GM23338 (cell line): ENCODE measurements at places on chromosomes 5 and 9. TPM values are rescaled to one million over a fixed set of nuclear protein-coding genes. Genes with fewer than 3 reads are reported as not detected.

DNA sequence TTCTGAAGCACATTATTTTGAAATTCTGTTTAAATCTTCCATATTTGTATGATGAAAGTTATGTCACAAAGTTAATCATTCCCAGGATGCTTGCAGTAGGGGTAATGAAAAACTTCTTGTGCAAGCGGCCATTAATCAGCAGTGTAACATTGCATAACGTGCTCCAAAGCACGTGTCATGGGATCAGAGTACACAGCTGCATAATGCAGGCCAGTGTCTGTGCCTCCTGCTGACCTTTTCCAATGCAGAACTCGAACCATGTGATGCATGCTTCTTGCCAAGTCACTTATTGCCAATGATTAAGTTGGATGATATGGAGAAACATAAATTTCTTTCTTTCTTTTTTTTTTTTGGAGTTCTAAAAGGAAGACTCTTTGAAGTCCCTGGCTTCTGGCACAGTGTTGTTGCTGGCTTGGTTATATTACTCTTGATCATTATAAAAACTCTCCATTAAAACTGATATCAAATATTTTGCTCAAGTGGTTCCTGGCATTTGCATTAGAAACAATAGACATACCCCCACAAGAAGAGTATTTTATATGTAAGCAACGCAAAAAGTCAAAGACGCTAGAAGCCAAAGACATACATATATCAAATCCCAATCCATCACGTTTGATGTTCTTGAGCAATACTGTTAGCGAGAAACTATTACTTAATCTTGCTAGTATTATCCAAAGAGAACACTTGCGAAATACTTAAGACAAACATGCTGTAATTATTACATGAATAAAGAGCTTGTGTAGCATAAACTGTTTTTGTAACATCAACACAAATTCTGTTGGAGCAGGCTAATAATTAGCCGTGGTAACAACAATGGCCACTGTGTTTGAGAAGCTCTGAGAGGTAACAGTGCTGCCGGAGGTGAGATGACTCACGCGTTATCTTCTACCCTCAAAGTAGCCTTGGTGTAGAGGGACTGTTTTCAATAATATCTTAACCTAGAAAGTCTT lies 164.2 kb downstream of the AUH start:
- H3K27ac ChIP-seq, result no peak overlapping the region
- peaks cover 32% of the 10 kb centered on the region for H3K27me3 ChIP-seq
- no peaks in the 10 kb centered on the region; the same call in 1 of the 2 replicates for H3K36me3 ChIP-seq

DNA sequence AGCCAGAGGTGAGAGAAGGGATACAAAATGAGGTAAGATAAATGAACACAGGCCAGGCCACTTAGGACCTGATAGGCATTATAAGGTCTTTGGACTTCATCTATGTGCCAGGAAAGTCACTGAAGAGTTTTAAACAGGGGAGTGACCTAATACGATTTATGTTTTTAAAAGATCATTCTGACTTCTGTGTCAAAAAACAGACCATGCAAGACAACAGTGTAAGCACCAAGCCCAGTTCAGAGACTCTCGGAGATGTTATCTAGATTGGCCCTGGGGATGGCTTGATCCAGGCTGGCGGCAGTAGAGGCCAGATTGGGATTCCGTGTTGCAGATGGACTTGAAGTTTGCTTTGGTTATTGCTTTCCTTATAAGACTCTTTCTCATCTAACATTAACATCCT lies 43.0 kb upstream of the DPYSL3 start:
- H3K36me3 ChIP-seq, result no peaks in the 10 kb centered on the region
- H3K27ac ChIP-seq, result no peak overlapping the region
- no peaks in the 10 kb centered on the region for H3K27me3 ChIP-seq
- no peak for DNase-seq
- no peak overlapping the region for H3K4me3 ChIP-seq
- peaks cover 19% of the 10 kb centered on the region for H3K4me1 ChIP-seq

- H3K4me3 ChIP-seq, result no peak overlapping the region
- no peaks in the 10 kb centered on the region for H3K4me1 ChIP-seq
- H3K27me3 ChIP-seq, result no peaks in the 10 kb centered on the region
- no peak for DNase-seq
- no peak overlapping the region for H3K27ac ChIP-seq
Measured at GRCh38 chr5:118224546-118224945, 763.8 kb downstream of the DTWD2 start.

- H3K4me1 ChIP-seq, result no peaks in the 10 kb centered on the region; the same call in 1 of the 2 replicates
- H3K27me3 ChIP-seq, result peaks cover 27% of the 10 kb centered on the region
- DNase-seq, result no peak
- no peaks in the 10 kb centered on the region for H3K36me3 ChIP-seq
- H3K27ac ChIP-seq, result no peak overlapping the region
Measured at GRCh38 chr9:117744369-117744768, 40.2 kb downstream of the TLR4 start.

DNA sequence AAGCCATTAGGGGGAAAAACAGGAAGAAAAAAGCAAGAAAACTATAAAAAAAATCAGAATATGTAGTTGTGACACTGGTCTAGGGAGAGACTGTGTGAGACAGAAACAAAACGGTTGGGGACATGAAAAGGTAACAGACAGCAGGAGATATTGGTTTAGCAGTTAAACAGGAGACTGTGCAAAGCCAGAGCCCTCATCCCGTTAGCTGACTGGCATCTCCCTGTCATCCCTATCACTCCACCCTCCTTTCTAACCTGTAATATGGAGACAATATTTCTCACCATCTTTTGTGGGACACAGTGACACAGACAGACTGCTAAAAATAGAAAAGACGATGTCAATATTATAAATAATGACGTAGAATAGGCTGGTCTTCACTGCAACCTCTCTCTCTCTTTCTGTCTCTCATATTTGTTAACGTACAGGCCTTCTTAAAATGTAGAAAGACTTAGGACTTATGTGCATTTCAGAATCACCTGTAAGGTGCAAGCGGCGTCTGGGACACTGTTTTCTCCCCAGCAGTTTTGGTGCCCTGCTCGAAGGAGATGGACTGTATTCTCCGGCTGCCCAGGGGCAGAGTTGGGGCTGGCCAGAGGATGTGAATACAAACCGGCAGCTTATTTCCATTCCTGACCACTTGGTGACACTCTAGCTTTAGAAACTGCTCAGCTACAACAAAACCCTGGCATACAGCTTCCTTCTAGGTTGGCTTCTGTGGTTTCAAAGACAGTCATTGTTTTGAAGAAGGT lies 190.6 kb downstream of the MAT2B start:
- peak; percentile 88 for DNase-seq
- H3K36me3 ChIP-seq, result no peaks in the 10 kb centered on the region
- H3K4me1 ChIP-seq, result no peaks in the 10 kb centered on the region
- H3K4me3 ChIP-seq, result no peak overlapping the region

PIP5K1B gene
- total RNA-seq, result 2.8 and 3.2 TPM in 2 replicates

GPX3 gene
- 48.4 and 48.9 TPM in 2 replicates for total RNA-seq
